ENCODE measurements at places on chromosomes 12 and 14. TPM values are rescaled to one million over a fixed set of nuclear protein-coding genes. Genes with fewer than 3 reads are reported as not detected.

- no peak for DNase-seq
Observed at GRCh38 chr12:29743077-29743476, 40.7 kb downstream of the TMTC1 start.

GRCh38 chr14:104926619-104927431 lies 2.1 kb downstream of the PLD4 start:
- DNase-seq: no peak

- no peak for DNase-seq
Observed at GRCh38 chr14:44979273-44979672, 17.3 kb downstream of the TOGARAM1 start.

DNA sequence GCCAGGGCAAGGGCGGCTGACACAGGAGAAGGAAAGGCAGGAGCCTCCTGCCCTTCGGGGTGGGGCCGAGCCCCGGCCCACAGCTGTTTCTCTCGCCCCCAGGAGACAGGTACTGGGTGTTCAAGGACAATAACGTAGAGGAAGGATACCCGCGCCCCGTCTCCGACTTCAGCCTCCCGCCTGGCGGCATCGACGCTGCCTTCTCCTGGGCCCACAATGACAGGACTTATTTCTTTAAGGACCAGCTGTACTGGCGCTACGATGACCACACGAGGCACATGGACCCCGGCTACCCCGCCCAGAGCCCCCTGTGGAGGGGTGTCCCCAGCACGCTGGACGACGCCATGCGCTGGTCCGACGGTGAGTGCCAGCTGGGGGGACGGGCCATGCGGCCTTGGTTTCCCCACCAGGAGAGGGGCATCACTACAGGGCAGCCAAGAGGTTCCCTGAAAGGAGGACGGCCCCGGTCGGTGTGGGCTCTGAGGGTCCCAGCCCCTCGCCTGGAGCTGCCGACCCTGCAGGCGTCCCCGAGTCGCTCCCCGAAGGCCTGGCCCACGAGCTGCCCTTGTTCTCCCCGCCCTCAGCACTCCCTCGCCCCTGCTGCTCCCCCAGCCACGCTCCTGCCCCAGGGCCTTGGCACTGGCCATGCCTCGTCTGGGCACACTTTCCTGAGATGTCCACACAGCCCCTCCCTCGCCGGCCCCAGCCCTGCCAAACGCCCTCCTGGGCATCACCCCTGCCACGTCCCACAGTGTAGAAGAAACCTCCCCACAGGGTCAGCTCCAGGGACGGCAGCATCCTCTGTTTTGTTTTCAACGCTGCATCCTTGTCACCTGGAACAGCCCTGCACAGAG lies 21.7 kb downstream of the MMP17 start:
- DNase-seq: no peak

DNA sequence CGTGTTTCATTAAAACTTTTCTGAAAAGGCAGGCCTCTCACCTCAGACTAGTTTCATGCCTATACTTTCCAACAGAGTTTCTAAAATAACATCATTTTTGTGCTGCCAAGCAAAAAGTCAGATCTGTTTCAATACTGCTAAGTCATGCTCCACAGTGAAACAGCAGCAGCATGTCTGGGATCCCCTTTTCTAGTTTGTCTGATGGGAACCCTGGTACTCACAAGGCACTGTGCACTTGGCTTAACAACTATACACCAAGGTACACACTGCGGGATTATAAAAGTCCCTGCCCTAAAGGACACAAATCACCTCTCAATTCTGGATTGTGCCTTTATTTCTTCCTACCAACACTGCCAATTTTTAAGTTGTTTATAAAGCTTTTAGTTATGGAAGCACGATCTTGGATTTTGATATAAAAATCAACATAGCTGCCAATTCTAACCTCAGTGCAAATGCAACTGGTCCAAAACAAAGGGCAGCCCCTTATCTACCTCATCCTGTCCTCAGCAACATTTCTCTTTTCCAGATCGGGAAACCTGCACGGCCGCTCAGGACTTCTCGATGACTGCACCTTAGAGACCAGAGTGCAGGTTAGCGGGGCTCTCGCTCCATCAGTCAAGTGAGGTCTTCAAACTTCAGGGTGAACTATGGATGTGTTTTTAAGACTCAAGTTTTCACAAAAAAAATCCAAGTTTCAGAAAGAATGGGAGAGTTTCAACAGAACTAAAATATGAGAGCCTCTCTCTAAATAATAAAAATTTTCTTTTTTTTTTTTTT lies 1.7 kb upstream of the EIF5 start:
- no peak for DNase-seq

CLEC14A gene
- polyA plus RNA-seq: 16.4 TPM
